WERI-Rb-1 (cell line): ENCODE measurements at places on chromosomes 16 and 17.

GRCh38 chr16:27353853-27354252, 40.1 kb downstream of the IL4R start:
- no peak for DNase-seq

DNA sequence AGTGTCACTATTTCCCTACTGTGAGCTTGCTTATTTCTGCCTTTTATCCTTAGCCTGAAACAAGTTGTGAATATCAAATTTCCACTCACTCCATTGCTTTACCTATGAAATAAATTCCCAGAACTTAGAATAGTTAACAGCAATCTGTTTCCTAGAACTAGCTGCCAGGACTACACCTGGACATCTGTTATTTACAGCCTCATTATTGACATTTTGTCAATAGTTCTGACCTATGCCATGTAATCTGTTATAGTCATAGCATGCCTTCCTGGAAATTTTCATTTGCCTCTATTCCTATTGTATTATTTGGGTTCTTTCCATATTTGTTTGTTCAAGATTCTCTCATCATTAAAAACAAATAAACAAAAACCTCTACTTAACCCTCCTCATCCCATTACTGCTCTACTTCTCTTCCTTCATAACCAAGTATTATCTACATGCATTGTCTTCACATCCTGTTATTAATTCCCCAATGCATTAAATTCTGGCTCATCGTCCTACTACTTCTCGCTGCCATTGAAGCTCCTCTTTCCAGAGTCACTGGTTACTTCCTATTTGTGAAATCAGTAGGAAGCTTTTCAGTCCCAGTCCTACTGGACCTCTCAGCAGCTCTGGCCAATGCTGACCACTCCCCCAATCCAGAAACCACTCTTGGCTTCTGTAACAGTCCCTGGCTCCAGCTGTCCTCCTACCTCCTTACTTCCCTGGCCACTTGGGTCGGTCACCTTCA, 55.3 kb downstream of the PIGL start:
- DNase-seq: no peak

GRCh38 chr16:29747947-29748759, 2.4 kb upstream of the C16orf54 start:
- DNase-seq: no peak

- DNase-seq: no peak
These were observed 13.0 kb downstream of the CETP start for GRCh38 chr16:56974549-56975300.

GRCh38 chr16:68113059-68113761, 28.0 kb downstream of the NFATC3 start:
- no peak for DNase-seq

DNA sequence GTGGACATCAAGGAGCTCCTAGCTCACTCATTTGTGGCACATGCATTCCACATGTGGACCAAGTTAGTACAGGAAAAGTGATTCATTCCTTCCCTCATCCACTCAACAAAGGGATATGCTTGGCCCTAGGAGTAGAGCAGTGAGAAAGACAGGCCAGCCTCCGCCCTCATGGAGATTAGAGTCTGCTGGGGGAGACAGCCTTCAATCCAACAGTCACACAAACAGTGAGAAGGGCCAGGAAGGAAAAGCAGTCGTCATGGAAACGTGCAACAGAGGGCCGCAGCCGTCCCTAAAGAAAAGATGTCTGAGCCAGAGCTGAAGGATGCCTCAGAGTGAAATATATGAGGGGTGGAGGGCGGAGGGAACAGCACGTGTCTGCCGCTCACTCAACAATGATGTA, 109.9 kb downstream of the VPS53 start:
- no peak for DNase-seq

GRCh38 chr17:75067856-75068255, 19.9 kb upstream of the SLC16A5 start:
- DNase-seq: no peak

DNA sequence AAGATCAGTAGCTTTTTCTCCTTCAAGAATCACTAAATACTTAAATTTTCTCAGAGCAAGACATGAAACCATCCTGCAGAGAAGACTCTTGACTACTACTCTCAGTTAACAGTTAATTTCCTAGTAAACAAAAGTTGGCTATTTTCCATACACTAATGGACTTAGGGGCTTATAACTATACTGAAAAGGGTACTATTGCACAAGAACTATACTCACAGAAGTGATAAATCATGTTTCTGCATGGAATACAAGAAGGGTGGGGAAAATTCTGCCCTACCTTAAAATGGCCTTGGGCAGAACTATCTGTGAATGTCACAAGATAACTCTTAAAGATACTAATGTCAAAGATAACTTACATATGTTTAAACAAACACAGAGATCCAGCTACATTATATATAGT, 12.5 kb downstream of the ZNF652 start:
- no peak for DNase-seq
